Stimulated activated CD4-positive, alpha-beta T cell treated with anti-CD3 and anti-CD28 coated beads, Interleukin-4, amount 100 ng/mL, for 48 hours (primary cell): ENCODE measurements at places on chromosomes 12 and 14.

DNA sequence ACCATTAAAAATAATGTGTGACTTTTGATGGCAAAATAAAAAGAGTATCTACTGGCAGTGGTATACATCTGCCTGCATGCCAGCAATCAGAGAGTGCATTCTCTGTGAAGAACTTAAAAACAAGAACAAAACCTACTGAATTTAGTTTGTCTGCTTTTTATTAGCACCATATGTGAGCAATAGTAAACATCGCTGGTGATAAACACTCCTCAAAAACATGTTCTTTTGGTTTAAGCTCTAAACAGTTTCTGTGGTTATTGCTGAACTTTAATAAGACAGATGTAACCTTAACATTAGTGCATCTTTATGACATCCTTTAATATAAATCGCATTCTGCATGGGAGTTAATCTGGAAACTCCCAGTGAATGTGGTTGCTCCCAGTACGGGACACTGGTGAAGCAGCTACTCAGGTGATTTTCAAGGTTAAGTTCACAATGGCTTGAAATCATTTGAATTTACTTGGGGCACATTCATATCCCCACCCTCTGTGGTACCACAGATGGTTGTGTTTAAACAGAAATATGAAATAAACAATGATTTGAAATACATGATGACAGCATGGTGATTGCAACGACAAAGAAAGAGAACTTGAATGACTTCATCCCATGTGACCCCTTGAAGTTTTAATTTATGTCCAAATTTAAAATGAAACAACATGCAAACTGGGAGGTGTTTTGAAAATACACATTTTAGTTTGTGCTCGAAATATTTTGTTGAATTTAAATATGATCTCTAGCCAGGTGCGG lies 285.9 kb downstream of the FOXN3 start:
- no peak for DNase-seq

GRCh38 chr12:59491877-59492276 lies 104.0 kb upstream of the SLC16A7 start:
- no peak for DNase-seq

GRCh38 chr12:25186788-25187402 lies 8.1 kb downstream of the DNAI7 start:
- DNase-seq: no peak

- DNase-seq: no peak
Observed at GRCh38 chr14:103301512-103302354, 32.3 kb upstream of the EIF5 start.

GRCh38 chr14:103346286-103346685 lies 12.2 kb downstream of the EIF5 start:
- no peak for DNase-seq

DNA sequence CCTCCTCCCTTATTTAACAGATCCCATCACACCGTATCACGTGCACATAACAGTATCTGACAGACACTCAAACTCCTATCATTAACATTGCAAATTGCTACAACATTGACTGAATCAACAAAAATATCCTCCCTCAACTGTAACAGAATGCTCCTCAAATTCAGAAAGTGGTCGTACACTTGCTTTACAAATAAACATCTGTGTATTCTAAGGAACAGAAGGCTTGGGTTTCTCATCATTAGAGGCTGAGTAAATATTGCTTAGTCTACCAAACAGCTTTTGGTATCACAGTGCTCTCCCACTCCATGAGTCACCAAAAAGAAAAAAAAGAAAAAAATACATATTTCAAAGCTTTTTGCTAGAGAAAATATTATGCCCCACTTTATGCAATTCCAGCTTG lies 23.9 kb downstream of the FERMT2 start:
- DNase-seq: no peak
